Nephron progenitor cell (in vitro differentiated cells): ENCODE measurements at places on chromosomes 7 and 10.

DNA sequence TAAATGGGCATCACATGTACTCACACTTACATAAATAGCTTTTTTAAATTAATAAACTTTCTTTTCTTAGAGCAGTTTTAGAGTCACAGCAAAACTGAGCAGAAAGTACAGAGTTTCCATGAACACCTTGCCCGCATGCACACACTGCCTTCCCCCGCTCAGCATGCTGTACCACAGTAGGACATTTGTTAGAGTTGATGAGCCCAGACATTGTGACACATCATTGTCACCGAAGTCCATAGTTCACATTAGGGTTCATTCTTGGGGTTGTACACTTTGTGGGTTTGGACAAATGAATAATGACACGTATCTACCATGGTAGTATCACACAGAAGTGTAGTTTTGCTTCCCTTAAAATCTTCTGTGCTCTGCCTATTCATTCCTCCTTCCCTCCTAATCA is 23.7 kb downstream of the UBN2 start:
- DNase-seq: no peak

DNA sequence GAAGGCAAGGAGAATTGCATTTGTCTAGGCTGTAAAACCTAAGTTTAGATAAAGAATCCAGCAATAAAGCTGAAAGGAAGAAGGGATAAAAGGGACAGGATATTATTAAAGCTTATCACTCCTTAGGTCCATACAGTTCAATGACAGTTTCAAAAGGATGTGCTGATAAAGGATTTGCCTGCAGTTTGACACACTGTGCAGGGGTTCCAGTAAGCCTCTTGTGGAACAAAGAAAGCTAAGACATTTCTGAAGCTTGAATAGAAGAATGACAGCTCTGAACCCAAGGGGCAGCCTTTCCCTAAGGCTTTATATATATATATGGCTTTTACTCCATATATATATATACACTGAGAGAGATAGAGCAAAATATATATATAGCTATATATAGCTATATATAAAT is 276.8 kb upstream of the GRM3 start:
- DNase-seq: no peak

- DNase-seq: no peak
These were observed 35.9 kb downstream of the HIPK2 start for GRCh38 chr7:139741789-139742344.

GRCh38 chr7:17713584-17713983 is 226.7 kb downstream of the SNX13 start:
- no peak for DNase-seq

DNA sequence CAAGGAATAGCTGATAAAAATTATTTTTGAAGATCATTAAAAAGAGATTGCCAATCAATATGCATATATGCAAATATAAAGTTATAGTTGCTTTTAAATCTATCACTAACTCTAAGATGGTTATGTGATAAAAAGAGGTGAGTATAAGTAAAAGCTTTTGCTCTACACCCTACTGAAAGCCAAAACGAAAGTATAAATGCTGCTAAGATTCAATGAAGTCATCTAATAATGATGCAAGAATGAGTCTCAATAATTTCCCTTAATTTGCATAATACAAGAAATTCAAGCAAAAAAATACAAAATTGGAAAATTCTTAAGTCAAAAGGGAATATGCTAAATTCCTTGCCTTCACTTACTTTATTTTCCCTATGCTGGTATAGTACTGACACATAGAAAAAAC is 75.2 kb downstream of the WAPL start:
- no peak for DNase-seq

DNA sequence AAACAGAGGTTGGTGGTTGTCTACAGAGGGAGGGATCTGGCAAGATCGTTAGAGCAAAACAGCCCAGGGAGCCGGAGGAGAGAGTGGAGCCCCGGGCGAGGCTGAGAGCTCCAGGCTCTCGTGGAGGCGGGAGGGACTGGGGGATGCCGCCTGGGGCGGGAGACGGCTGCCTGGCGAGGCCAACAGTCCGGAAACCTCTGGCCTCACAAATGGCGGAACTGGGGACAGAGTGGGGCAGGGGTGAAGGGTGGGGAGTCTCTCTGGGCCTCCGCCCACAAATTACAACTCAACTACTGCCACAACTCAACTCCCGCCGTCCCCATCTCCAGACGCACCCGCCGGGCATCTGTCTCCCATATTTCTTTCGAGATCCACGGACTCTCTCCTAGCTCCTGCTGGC is 47.7 kb downstream of the CLEC2L start:
- no peak for DNase-seq

DNA sequence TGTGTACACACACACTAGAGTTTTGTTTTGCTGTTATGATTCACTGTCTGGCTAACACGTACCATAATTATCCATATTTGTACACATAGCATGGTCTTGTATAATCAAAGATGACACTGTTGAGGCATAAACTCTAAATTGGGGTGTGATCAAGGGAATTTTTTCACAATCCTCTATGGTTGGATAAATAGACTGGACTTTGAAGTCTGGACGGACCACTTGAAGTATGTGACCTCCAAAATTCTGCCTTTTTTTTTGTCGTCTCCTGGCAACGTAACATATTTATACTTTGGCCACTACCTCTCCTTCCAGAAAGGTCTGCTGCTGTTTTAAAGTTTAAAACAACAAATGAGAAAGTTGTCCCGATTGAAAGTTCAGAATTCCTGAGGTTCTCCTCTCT is 193.4 kb downstream of the CACNB2 start:
- DNase-seq: no peak

GRCh38 chr7:100570954-100571828 is 2.5 kb downstream of the SAP25 start:
- peak; percentile 51 for DNase-seq

- no peak for DNase-seq
These were observed 199.2 kb downstream of the DIP2C start for GRCh38 chr10:490256-490655.

- DNase-seq: no peak
These were observed 23.1 kb downstream of the WASL start for GRCh38 chr7:123725586-123726171.
